Adrenal gland (tissue), 19 donors: ENCODE measurements at places on chromosomes 7 and 10.

GRCh38 chr7:32070406-32071360, at the start of gene PDE1C:
Gene PDE1C (minus strand): TSS chr7:32070407.
- no peak within 1 kb of the TSS for H3K27ac ChIP-seq
- DNase-seq: no peak
- H3K4me3 ChIP-seq: peak within 1 kb of the TSS; percentile 57

DNA sequence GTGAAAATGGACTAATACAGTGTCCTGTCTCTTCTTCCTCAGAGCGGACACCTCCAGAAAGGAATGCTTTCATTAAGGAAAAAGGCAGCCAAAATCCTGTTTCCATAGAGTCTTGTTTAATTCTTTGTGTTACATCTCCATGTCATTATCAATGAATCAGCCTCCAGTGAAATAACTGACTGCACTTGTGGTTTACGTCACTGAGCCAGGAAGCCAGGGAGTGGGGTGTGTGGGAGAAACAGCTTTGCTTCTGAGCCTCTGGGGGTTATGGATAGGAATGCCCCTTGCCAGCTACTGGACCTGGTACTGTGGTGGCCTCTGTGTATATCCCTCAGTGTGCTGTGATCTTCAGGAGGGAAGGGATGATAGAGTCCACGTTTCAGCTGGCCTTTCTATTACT, 416.8 kb downstream of the GALNT17 start:
- H3K27me3 ChIP-seq: no peaks in the 10 kb centered on the region
- no peak overlapping the region for H3K4me3 ChIP-seq
- no peak overlapping the region for H3K27ac ChIP-seq

- no peak overlapping the region for H3K27ac ChIP-seq
- H3K4me1 ChIP-seq: no peaks in the 10 kb centered on the region
- DNase-seq: no peak
- peaks cover 6% of the 10 kb centered on the region for H3K27me3 ChIP-seq
- H3K36me3 ChIP-seq: no peaks in the 10 kb centered on the region
Observed at GRCh38 chr7:101626069-101626671, 2.9 kb downstream of the MYL10 start.

GRCh38 chr7:120303105-120303504, 30.1 kb downstream of the KCND2 start:
- no peaks in the 10 kb centered on the region for H3K4me1 ChIP-seq
- no peak for DNase-seq
- no peak overlapping the region for H3K4me3 ChIP-seq
- no peaks in the 10 kb centered on the region for H3K27me3 ChIP-seq

GRCh38 chr10:32256613-32257437, 90.1 kb downstream of the EPC1 start:
- H3K4me1 ChIP-seq: no peaks in the 10 kb centered on the region
- H3K27ac ChIP-seq: no peak overlapping the region
- no peak overlapping the region for H3K4me3 ChIP-seq

DNA sequence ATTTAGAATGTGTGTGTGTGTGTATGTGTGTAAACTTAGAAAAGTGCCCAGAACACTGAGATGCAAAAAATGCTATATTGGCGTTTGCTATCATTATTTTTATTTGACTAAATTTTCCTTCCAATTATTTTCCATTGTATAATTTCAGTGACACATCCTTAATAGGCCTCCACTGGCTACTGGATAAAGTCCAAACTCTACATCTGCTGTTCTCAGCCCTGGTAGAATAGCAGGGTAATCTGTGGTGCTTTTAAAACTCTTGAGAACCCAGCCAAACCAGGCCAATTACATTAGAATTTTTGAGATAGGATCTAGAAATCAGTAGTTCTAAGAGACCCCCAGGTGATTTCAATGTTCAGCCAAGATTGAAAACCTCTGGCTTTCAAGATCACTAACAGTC, 66.4 kb downstream of the ZNF503 start:
- no peaks in the 10 kb centered on the region for H3K4me1 ChIP-seq
- H3K27ac ChIP-seq: no peak overlapping the region
- H3K4me3 ChIP-seq: no peak overlapping the region
- H3K27me3 ChIP-seq: no peaks in the 10 kb centered on the region
- no peaks in the 10 kb centered on the region for H3K36me3 ChIP-seq

DNA sequence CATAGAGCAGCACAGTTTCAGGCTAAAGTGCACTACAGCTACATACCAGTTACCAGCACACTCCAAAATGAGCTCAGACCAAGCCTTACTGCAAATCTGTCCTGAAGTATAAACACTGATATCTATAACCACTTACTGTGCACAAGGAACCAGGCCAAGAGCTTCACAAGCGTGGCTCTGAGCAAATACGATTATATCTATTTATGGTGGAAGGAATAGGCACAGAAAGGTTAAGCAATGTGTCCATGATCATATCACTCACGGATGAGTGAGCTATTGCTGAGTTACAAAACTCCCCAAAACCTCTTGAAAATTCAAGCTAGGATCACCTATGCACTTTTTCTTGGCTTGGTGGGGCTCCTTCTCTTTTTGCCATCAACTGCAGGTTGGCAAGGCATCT, 84.9 kb downstream of the GPAM start:
- no peak overlapping the region for H3K27ac ChIP-seq
- no peak for DNase-seq
- H3K4me1 ChIP-seq: no peaks in the 10 kb centered on the region
- no peaks in the 10 kb centered on the region for H3K36me3 ChIP-seq
- no peaks in the 10 kb centered on the region for H3K27me3 ChIP-seq

- H3K27me3 ChIP-seq: no peaks in the 10 kb centered on the region
- H3K4me3 ChIP-seq: no peak overlapping the region
- H3K4me1 ChIP-seq: no peaks in the 10 kb centered on the region
- H3K36me3 ChIP-seq: no peaks in the 10 kb centered on the region
- H3K27ac ChIP-seq: no peak overlapping the region
Observed at GRCh38 chr7:118153551-118154177, 30.3 kb upstream of the LSM8 start.

- DNase-seq: no peak
- H3K4me1 ChIP-seq: no peaks in the 10 kb centered on the region
- H3K4me3 ChIP-seq: no peak overlapping the region
- no peaks in the 10 kb centered on the region for H3K36me3 ChIP-seq
- H3K27me3 ChIP-seq: no peaks in the 10 kb centered on the region
Observed at GRCh38 chr7:18855796-18856195, 261.6 kb downstream of the TWIST1 start.

DNA sequence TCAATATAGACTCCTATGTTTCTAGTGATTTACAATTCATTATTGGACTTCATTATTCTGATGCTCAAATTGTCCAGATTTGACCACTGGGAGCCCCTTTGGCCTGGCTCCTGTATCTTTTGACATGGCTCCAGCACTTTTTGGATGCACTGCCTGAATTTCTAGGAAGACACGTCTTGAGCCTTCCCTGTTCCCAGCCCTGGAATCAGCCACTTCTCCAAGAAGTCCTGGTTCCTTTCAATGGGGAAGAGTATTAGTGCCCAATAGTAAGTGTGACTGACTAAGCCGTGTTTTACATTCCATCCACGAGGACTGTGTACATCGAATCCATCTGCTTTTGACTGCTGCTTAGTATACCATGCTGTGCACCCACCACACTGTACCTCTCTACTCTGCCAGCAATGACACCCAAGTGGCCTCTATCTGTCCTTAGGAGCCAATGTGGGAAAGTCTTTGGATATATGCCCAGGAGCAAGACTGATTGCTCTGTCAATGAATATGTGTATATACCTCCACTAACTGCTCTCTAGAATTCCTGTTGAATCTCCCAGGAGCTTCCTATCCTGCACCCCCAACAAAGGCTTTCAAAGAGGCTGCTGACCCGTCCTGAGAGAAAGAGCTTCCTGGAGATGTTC, 23.2 kb upstream of the NPFFR1 start:
- H3K4me1 ChIP-seq: no peaks in the 10 kb centered on the region
- no peaks in the 10 kb centered on the region for H3K36me3 ChIP-seq
- no peak overlapping the region for H3K27ac ChIP-seq
- no peak overlapping the region for H3K4me3 ChIP-seq

GRCh38 chr10:3476640-3477448, 304.3 kb upstream of the PITRM1 start:
- DNase-seq: no peak
- H3K27ac ChIP-seq: no peak overlapping the region
- no peaks in the 10 kb centered on the region for H3K4me1 ChIP-seq
- H3K36me3 ChIP-seq: no peaks in the 10 kb centered on the region
- H3K27me3 ChIP-seq: no peaks in the 10 kb centered on the region
- no peak overlapping the region for H3K4me3 ChIP-seq

DNA sequence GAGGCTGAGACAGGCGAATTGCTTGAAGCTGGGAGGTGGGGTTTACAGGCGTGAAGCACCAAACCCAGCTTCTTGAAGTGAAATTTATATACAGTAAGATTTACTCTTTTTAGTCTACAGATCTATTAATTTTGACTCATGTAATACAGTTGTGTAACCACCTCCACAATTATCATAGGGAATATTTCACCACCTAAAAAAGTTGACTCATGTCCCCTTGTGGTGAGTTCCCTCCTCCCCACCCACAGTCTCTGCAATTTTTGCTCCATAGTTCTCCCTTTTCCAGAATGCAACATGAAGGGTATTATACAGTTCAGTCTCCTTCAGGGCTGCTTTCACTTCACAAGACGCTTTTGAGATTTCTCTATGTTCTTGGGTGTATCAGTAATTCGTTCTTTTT, 156.8 kb downstream of the FAM107B start:
- H3K4me1 ChIP-seq: peaks cover 5% of the 10 kb centered on the region
- H3K27ac ChIP-seq: no peak overlapping the region
- no peak for DNase-seq
- H3K36me3 ChIP-seq: no peaks in the 10 kb centered on the region
- H3K27me3 ChIP-seq: no peaks in the 10 kb centered on the region
- H3K4me3 ChIP-seq: no peak overlapping the region
